ENCODE measurements at places on chromosomes 4 and X.
A peak's percentile ranks its signal among the peaks of the same experiment; 100 is the strongest.

DNA sequence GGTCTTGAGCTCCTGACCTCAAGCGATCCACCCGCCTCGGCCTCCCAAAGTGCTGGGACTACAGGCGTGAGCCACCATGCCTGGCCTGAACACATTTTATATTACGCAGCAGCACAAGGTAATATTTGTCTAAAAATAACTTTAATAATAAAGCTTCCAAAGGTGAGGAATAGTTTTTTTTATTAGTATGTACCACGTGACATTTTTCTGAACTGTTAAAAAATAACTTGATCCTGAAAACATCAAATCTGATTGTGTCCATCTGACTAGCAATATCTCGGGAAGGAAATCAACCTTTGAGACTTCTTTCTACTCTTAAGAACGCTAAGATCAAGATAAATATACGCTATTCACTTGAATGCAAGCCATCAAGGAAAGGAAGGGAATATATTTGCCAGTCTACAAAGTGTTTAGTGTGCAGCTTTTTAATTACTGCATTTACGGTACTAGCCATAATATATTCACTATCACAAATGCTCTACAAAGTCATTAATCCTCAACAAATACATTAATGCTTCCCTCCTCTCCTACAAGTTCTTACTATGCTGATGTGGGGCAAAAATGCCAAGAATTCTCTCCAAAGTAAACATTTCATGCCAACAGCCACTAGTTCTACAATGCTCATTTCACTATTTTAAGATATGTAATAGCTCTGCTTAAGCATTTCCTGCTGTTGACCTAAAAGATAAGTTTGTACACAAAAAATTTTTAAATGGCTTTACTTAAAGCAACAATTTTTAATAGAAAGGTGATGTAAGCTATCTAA, 143.6 kb downstream of the APBB2 start:
- DNase-seq: no peak

DNA sequence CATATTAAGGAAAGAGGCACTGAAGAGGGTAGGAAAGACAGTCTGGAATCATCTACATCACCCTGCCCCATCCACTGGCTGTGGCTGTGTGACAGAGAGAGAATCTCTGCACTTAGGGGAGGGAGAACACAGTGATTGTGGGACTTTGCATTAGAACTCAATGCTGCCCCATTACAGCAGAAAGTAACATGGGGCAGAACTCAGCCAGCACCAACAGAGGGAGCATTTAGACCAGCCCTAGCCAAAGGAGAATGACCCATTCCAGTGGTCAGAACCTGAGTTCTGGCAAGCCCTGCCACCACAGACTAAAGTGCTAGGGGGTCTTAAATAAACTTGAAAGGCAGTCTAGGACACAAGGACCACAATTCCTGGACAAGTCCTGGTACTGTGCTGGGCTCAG, 37.9 kb downstream of the ZNF330 start:
- DNase-seq: no peak

DNA sequence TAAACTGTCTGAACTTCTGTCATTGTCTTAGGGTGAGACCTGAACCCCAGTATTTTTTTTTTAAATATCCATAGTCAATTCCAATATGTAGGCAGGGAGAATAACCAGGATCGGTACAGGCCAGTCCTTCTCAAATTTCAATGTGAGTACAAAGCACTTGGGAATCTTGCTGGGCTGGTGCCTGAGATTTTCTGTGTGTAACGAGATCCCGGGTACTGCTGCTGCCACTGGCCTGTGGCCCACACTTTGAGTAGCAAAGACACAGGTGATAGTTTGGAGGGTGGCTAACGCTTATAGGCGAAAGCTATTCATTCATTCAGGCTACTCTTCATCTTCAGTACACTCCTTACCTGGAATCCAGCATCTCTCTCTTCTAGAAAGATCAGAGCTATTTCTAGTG, 923.6 kb upstream of the TENM3 start:
- no peak for DNase-seq

DNA sequence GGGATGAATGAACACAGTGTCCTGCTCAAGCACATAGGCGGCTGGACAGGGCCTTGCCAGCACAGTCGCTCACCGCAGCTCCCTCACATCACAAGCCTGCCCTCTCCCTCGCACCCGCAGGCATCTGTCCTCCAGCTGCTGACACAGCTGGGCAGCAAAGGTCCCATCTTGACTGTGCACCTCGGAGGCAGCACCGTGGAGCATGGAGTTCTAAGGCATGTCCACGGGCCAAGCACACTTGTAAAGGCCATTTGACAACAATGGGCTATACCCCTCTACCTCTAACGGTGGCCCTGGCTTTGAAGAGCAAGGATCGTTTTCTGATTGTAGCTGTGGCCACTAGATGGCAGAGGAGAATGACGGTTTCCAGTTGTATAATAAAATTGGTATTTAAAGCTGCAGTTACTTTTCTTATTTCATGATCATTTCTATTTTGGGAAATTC, 53.8 kb downstream of the APLN start:
- peak; percentile 35 for DNase-seq

- peak; percentile 53 for DNase-seq
These were observed 12.2 kb upstream of the PRDM8 start for GRCh38 chr4:80184825-80185756.

GRCh38 chr4:166003811-166004210, 130.8 kb downstream of the TLL1 start:
- no peak for DNase-seq

- DNase-seq: peak; percentile 66
These were observed 904 bp upstream of the WDR1 start for GRCh38 chr4:10117359-10118047.

- DNase-seq: no peak
These were observed 40.2 kb upstream of the HGFAC start for GRCh38 chr4:3401436-3402171.

DNA sequence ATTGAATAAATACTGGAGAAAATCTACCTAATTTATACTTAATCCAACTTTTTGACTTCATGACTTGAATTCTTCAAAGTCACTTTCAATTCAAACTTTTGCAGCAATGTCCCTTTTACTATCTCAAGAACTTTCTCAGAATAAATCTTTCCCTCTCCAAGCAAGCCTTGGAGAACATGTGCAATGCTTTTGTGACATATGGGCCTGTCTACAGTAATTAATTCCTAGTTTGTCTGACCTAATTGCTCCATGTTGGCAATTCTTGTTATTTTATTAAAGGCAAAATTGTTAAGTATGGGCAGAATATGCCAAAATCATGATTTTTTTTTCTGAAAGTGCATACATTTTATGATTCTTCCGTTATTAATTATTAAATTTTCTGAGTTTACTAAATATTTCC, 1115.3 kb downstream of the PDHA2 start:
- DNase-seq: no peak

DNA sequence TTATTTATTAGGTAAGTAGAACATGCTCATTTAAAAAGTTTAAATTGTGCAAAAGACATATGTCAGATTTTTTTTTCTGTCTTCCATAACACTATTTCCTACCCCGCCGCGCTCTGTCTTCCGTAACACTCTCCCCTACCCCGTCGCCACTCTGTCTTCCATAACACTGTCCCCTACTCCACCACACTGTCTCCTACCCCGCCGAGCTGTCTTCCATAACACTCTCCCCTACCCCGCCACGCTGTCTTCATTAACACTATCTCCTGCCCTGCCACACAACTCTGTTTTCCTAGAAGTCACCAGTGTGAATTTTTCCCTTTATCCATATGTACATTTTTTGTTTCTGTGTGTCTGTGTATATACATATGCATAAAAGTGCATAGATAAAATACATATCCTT, 4.4 kb downstream of the MSMO1 start:
- DNase-seq: no peak

- no peak for DNase-seq
These were observed 20.1 kb upstream of the TCEAL4 start for GRCh38 chrX:103565197-103565596.

DNA sequence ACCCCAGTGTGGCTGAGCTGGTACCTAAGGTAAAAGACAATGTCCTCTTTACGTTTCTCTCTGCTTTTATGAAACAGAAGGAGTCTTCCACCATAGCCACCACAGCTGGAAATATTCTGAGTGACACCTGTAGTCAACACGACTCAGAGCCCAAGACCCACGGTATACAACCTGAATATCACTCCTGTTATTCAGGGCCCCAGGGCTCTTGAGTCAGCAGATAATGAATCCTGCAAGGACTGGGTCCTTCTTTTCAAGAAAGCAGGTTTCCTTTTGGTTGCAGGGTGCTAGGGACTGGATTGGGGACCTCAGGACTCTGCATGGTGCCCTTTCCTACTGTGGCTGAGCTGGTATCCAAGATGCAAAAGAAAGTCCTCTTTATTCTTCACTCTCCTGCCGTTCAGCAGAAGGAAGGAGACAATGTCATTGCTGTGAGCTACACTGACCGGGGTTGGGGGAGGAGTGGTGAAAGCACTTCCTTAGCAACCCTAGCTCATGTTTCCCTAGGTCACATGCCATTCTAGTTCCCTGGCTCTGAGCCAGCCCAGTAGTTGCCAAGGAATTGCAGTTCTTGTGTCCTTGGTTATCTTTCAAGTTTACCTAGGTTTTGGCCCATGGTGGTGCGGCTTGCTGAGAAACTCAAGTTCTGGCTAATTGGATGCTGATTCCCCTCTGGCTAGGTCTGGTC, 23.7 kb upstream of the UNC5C start:
- no peak for DNase-seq

DNA sequence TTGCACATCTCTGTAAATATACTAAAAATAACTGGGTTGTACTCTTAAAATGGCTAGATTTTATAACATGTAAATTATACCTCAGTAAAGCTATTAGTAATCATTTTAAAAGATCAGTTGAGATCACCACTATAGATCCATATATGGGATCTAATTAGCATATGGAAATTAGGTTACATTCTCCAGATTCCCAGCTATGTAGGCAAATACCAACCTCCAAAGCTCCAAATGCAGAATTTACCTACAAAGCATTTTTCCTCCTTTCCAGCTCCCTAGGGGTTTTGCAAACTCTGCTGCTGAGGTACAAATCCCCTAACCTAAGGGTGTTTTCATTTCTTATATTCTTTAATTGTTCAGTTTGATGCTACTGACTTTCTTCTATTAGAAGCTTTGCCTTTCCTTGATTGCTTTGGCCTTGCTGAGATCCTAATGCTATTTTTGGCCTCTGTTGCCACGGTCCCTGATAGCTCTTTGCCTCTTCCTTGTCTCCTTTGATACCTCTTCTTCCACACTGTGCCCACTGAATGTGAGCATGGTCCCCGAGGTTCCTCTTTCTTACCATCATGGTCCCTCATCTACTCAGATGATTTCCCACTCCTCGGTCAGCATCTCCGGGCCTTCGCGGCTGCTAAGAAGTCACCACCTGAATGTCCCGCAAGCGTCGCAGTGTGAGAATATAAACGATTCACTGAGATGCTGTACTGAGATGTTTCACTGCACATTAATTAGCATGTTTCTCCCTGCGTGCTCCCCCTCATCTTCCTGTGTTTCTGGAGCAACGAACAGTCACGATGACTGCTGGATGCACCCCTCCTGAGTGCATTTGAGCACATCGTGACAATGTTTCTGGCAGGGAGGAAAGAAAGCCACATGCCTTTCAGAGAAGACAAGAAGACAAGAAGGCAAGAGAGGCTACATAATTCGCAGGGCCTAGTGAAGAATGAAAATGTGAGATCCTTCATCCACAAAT, 23.8 kb downstream of the ENPP6 start:
- DNase-seq: no peak

GRCh38 chr4:97589481-97590196, 553.6 kb downstream of the STPG2 start:
- DNase-seq: no peak

DNA sequence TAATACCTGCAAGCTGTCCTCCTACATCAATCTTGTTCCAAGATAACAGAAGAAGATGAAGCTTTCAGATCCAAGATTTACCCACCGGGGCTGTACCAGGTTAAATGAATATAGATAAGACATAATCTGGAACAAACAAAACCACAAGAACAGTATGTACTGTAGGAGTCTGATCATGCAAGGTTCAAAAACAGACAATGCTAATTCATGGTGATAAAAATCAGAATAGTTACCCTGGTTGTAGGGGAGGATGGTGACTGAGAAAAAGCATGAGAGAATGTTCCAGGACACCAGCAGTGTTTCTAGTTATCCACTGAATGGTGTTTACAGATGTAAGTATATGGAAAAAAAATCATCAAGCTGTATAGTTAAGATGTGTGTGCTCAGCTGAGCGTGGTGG, 211.6 kb upstream of the TBL1X start:
- no peak for DNase-seq

GRCh38 chr4:47744253-47744652, 93.6 kb downstream of the CORIN start:
- DNase-seq: no peak

DNA sequence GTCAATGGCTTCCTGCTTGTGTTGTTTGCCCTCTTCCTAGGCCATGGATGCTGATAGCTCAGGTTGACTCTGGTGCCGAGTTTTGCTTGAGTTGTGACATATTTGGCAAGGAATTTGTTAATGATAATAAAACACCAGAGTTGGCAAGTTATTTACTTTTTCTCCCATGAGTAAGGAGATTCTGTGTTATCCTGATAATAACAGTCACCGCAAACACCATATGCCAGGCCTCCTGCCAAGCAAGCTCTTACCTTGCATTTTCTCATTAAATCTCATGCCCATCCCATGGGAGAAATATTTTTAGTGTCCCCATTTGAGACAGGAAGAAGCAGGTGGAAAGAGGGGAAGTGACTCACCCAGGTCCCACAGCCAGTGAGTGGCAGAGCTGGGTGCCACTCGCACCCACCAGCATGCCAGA, 67.4 kb upstream of the CLCN4 start:
- DNase-seq: no peak

DNA sequence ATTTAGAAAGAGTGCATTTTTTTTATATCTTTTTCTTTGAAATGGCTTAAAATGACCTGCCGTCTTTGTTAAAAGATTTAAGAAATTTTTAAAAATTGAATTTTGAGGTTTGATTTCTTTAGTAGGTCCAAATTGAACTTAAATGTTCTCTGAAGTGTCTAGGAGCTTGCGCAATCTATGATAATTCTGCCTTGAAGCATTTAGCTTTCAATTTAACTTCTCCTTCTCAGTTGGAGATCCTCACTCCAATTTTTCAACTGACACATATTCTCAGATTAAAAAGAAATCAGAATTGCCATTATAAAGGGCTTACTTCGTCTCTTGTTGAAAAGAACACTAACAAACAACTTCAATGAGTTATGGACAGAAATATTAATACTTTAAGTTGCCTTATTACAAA, 273.5 kb downstream of the TMA16 start:
- DNase-seq: no peak

GRCh38 chrX:40171513-40172400, 74.0 kb upstream of the BCOR start:
- DNase-seq: peak; percentile 60

- DNase-seq: no peak
These were observed 25.5 kb downstream of the PALLD start for GRCh38 chr4:168522356-168522755.

All from activated naive CD4-positive, alpha-beta T cell treated with anti-CD3 and anti-CD28 coated beads, Interleukin-2, amount 10 ng/mL, durations not matched to agents 7 days and 5 days (primary cell).